NCI-H2171 treated with DMSO at 0.1 percent for 48 hours (cell line): ENCODE measurements at places on chromosomes 11 and 22.

DNA sequence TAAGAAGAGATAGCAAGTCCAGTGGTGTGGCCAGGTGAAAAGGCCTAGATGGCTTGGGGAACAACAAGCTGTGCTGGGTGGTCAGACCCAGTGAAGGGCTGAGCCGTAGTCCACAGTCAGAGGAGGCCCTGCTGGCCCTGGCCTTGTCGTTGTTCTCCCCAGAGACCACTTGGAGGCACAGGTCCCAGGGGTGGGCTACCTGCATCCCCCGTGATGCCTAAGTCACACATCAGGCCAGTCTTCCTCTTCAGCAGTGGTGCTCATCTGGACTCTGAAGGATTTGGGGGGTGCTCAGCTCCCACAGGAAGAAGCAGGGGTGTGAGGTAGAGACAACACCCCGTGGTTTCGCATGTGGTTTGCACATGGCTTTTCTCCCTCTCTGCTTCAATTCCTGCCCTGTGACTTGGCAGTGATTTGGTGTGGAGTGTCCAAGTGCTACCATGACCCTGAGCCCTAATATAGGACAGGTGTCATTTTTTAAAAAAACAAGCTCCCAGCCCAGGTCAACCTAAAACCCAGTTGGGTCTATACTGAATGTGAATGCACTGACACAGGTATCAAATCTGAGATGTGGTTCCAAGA is 51.0 kb downstream of the ALX4 start:
- no peak for DNase-seq

- no peak for DNase-seq
Measured at GRCh38 chr11:101974255-101974654, 57.9 kb upstream of the ANGPTL5 start.

GRCh38 chr22:27195094-27195493 is 537.7 kb downstream of the MIAT start:
- DNase-seq, result peak; percentile 83

- DNase-seq, result peak; percentile 92
Measured at GRCh38 chr11:94553938-94554337, 10.2 kb downstream of the FUT4 start.

GRCh38 chr11:95232666-95233065 is 1.7 kb upstream of the SESN3 start:
- DNase-seq, result no peak

DNA sequence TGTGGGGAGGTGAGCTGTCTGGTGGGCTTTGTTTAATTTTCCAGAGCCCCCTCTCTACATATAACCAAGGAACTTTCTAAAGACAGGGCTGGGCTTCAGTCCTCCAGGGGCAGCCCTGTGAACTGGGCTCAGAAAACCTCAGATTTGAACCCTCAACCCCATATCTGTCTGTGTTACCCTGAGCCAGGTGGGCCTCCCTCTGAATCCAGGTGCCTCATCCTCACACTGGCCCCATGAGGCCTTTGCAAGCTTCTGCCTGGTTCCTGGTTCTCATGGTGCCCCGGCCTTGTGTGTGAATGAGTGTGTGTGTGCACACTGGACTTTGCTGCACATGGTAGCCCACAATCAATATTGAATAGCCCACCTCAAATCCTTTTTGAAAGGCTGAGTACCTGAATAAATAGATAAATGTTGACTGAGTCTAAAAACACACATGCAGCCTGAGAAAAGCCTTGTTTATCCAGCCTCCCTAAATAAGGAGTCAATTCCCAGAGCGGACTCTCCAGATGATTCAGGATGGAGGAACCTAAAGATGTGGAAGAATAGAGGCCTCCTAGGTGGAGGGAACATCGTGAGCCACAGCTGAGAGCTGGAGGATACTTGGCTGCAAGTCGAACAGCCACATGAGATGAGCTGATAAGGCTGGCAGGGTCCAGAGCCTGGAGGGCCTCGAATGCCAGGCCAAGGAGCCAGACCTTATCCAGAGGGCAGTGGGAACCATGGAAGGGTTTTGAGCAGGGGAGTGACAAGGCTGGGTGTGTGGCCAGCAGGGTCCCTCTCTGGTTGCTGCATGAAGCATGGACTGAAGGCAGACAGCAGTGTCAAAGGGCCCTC is 28.1 kb upstream of the P2RY2 start:
- DNase-seq, result no peak

DNA sequence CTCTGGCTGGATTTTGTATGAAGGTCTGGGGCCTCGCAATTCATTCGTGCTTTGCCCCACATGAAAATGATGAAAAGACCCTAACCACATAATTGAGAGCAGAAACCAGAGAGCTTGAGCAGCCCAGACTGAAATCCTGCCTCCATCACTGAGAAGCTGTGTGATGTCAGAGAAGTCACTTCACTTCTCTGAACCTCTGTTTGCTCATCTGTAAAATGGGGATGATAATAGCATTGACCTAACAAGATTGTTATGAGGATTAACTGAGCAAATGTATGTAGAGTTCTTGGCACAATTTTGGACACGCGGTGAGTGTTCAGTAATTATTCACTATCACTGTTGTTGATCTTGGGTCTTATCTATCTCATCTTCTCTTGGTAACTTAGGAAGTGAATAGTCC is 56.2 kb upstream of the ASPHD2 start:
- no peak for DNase-seq

- DNase-seq, result peak; percentile 16
Measured at GRCh38 chr11:11117730-11118129, 235.3 kb downstream of the CSNK2A3 start.

GRCh38 chr22:23849009-23850006 is 8.4 kb upstream of the SLC2A11 start:
- DNase-seq, result peak; percentile 73

DNA sequence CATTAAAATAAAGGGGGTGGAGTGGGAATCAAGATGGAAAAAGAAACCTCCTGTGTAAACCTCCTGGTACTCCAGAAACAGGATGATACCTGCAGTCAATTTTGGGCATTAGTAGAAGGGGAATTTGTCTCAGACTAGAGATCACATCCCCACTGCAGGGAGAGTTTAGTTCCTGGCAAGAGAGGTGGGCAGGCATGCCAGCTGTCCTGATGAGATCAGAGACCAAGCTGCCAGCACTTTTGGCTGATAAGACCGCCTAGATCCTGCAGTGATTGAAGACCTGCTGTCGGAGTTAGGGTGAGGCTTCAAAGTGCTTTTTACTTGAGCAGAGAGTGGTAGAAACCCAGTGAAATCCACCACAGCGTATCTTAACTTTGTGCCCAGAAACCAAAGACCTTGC is 29.7 kb upstream of the NELL1 start:
- DNase-seq, result no peak

DNA sequence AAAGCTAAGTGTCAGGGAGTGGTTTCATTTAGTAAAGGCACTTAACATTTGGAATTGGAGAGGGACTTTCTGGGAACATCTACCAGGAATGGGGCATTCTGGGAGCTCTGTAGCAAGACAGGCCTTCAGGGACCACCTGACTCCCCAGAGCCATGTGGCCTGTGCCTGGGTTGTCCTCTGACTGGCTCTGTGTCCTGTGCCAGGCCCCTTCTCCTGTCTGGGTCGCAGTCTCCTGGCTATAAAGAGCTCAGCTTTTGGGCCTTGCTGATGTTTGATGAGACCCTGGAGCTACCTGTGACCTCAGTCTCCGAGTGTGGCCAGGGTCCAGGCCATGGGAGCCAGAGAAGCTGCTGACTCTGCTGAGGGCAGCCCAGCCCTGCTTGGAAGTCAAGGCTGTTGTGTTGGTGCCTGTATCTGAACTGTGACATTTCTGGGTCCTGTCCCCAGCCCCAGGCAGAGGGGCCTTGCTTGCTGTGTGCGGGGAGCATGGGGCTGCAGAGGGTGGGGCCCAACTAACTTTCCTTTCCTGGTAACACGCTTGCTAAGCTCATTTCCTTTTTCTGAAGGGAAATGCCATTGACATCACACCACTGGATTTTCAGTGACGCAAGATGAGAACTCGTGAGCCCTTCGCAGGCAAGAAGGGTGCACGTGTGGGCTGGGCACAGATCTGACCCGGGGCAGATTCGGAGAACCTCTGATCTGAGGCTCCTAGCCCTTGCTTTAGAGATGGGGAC is 41.3 kb downstream of the LRRC32 start:
- no peak for DNase-seq

DNA sequence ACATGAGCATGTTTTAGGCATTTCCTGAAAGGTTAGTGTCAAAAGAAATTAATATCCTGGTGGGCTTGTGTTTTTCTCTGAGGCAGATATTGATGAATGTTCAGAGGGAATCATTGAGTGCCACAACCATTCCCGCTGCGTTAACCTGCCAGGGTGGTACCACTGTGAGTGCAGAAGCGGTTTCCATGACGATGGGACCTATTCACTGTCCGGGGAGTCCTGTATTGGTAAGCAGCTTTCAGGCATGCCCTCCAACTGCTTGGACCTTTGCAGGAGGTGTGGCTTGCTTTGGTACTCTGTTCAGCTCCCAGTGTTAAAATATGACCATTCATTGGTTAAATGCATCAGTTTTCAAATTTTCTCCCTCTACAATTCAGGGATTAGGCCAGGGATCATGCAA is 658.6 kb upstream of the ANO5 start:
- DNase-seq, result no peak

DNA sequence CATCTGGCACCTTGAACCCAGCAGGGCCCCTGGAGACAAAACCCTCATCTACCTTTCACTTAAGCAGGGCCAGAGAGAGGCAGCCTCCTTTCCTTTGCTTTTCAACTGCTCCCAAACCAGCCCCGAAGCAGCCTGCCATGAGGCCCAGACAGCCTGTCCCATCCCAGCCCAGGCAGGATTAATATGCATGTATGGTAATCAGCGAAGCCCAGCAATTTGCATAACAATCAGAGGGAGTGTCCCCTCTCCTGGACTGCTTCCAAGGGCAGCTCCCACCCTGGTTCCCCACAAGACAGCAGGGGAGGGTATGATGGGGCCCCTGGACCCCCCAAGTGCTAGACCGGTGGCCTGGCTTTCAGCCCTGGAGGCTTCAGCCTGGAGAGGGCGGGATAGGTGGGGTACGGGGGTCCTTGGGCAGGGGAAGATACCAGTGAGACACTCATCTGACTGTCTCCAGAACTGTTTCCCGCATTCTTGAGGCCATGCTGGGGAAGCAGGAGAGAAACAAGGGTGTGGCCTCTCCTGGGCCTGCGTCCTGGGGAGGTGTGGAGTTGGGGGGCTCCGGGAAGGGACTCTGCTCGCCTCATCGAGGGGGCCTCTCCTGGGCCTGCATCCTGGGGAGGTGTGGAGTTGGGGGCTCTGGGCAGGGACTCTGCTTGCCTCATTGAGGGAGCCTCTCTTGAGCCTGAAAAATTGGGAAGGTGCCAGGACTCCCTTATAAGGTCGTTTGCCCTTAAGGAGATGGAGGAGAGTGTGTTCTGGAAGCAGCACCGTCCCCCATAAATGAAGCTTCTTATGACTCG is 93.2 kb upstream of the PRR5 start:
- DNase-seq, result peak; percentile 55

DNA sequence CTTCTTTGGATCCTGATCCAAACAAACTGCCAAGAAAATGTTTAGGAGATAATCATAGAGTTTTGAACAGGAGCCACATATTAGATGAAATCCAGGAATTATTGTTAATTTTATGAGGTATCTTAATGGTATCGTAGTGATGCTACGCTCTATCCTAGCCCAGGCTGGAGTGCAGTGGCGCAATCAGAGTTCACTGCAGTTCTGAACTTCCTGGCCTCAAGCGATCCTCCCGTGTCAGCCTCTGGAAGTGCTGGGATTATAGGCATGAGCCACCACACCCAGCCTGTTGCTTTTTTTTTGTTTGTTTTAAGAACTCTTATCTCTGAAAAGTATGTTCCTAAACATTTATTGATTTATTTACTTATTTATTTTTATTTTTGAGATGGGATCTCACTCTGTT is 2.4 kb downstream of the GSTT4 start:
- no peak for DNase-seq

- DNase-seq, result no peak
Measured at GRCh38 chr22:44606126-44606525, 95.9 kb upstream of the PRR5 start.

DNA sequence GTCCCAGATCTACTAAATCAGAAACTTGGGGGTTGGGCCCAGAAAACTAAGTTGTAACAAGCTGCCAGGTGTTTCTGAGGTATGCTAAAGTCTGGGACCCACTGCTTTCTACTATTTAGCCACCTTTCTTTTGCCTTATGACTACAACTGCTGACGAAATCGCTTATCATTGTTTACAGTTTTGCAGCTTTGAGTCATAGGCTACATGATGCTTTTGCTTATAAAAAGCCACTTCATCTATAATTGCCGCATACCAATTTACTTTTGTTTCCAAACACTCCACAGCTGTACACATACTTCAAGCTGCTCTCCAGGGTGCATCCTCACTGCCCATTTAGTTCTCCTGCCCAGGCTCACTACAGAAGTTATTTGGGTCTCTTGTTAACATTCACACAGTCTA is 144.7 kb downstream of the ENTHD1 start:
- no peak for DNase-seq

DNA sequence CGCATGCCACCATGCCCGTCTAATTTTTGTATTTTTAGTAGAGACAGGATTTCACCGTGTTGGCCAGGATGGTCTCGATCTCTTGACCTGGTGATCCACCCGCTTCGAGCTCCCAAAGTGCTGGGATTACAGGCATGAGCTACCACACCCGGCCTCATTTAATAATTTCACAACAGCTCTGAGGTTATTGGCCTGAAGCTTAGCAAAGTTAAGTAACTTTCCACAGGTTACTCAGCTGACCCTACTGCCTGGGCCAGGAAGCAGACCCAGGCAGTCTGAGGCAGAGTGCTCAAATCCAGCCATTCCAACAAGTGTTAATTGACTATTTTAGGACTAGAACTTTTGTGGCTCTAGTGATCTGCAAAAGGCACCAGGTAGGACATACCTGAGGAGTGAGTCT is 52.2 kb upstream of the L3MBTL2 start:
- DNase-seq, result no peak

DNA sequence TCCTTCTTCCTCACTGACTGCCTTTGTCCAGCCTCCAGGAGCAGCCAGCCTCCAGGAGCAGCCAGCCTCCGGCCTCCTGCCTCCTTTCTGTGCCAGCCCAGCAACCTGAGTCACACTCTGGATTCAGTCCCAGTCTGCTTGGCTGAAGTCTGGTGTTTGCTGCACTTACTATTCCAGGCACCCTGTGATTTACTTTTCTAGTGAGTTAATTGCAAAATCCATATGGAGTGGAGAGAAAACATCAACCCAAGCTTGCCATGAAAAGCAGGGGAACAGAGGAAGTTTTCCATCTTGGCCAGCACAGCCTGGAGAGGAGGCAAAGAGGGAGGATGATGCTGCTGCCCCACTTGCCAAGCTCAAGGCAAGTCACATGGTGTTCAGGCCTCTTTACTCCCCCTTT is 400.5 kb downstream of the TENM4 start:
- peak; percentile 42 for DNase-seq

DNA sequence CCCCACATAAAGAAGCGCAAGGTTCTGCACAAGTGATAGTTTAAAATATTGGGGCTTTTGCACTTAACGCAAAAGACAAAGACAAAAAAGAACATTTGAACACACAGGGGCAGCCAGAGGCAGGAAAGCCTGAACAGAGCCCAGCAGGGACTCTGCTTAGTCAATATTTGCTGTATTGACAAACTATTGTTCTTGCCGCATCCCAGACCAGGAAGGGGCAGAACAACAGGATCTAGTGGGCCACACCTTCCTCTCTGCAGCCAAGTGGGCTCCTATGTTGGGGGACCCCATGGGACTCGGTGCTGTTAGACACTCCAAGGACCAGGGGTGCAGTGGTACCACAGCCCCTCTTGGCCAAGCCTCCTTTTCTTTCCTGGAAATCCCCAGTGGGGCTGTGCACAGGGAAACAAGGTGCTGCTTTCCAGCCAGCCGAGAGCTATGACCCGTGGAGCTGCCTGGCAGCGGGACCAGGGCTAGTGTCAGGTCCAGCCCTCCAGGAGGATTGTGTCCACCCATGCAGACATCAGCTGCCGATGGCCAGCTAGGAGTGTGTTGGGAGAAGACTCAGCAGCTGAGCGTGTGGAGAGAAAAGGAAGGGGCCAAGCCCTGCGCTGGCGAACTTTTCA is 43.3 kb upstream of the ANO1 start:
- no peak for DNase-seq

GRCh38 chr11:115104851-115105453 is 399.3 kb downstream of the CADM1 start:
- DNase-seq, result peak; percentile 53
